Mammary epithelial cell (primary cell): ENCODE measurements at places on chromosomes 11 and 22.
A peak's percentile ranks its signal among the peaks of the same experiment; 100 is the strongest.

DNA sequence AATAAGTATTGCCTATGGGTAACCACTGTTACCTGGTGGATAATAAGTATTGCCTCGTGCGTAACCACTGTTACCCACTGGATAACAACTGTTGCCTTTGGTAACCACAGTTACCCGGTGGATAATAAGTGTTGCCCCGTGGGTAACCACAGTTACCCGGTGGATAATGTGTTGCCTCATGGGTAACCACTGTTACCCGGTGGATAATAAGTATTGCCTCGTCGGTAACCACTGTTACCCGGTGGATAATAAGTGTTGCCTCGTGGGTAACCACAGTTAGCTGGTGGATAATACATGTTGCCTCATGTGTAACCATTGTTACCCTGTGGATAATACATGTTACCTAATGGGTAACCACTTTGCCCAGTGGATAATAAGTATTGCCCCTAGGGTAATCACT, 9.8 kb upstream of the NXPE4 start:
- no peak for DNase-seq

DNA sequence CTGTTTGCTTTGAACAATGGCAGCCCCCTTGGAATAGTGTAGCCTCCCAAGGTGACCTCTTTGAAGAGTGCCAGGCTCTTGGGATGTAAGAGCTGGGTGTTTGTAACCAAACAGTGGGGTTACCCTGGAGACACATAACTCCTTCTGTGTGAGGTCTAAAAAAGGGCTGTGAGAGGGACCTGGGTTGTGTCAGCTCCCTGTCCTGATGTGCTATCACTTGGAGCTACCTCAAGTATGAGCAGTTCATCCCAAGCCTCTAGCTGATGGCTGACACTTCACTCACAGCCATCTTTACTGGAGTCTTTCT, 40.2 kb downstream of the TSPAN18 start:
- no peak for DNase-seq

DNA sequence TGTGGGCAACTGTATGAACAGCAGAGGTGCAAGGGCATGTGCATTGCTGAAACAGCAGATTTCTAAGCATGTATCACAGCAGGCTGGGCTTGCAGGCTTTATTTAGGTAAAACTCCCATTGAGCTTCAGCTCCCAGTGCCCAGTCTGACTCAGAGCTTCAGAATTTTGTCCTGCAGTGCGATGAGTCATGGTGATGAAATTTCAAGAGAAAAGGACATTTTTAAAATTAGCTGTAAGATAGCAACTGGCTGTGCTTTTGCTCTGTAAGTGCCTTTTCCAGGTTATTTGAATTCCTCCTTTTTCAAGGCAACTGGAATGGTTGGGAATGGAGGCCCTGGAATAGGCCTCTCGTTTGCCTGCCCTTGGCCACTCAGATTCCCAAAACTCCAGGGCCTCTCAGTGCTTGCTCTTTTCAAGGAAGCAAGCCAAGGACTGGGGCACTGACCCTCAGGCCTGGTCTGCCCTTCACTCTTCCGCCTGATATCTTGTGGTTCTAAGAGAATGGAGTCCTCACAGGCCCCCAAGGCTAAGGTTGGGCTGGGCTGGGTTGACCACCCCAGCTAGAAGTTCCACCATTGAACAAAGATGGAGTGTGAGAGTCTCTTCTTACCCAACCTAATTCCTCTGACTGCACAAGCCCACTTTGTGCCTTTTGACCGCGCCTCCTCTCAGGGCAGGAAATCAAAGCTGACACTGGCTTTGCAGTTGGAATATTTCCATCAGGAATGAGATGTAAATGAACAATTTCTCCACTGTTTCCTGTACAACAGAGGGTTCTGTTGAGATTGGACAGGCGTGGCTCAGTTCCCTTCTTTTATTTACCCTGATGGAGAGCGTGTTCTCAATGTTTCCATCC, 59.5 kb upstream of the PRSS23 start:
- peak; percentile 88 for DNase-seq

- no peak for DNase-seq
Observed at GRCh38 chr11:75052457-75052856, 44.2 kb downstream of the OR2AT4 start.

- DNase-seq = no peak
Observed at GRCh38 chr11:9774591-9775397, 110.9 kb downstream of the SWAP70 start.

DNA sequence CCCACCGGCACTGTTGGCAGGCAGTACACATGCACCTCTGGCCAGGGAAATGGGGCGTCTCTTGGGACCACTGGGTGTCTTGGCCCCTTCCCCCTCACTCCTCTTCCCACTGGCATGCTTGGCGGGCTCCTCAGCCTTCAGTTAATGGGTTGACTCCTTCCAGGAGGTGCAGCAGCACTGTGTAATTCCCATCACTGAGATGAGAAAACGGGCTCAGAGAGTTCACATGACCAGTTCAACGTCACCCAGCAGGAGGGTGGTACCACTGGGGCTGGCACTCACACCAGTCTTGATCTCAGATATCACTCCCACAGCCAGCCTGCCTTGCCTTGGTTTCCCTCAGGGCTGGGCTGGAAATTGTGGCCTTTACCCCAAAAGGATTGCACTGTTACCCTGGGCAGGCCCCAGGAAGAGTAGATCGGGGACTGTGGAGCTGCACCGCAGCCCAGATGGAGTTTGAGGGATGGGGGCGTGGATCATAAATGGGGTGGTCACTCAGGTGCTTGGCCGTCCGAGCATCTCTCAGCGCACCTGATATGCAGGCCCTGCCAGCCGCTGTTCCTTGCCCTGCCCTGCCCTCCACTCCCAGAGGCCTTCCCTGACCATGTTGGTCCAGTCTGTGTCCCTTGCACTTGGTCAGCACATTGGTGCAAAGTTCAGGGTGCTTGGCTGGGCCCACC, 16.9 kb downstream of the CAPN5 start:
- DNase-seq = no peak

DNA sequence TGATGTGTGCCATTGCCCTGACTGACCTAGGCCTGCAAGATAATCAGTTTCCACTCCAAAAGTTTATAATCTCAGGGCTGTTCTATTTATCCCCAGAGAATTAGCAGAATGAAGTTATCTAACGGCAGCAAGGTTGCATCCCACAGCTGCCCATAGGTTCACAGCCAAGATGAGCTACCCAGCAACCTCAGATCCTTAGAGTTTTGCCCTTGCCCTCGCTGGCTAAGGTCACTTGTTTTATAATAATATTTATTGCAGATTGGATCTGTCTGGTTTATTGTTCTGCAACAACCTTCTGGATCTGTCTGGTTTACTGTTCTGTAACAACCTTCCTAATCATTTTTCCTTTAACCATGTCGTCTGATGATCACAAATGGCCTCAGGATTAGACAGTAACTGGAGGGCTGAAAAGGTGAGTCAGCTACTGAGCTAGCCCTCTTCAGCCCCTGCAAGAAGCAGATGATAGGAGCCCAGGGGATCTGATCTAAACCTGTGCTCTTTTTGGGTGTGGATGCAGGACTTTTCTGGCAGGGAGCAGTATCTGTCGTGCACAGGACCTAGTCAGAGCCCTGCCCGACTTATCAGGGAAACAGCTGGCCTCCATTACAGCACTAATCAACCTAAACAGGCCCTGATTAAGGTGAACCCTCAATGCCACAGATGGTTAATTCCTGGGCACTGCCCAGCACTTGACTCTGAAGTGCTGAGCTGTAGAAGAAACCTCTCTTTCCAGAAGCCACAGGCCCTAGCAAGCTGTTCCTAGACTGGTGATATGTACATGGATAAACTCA, 642.9 kb upstream of the KIRREL3 start:
- no peak for DNase-seq

DNA sequence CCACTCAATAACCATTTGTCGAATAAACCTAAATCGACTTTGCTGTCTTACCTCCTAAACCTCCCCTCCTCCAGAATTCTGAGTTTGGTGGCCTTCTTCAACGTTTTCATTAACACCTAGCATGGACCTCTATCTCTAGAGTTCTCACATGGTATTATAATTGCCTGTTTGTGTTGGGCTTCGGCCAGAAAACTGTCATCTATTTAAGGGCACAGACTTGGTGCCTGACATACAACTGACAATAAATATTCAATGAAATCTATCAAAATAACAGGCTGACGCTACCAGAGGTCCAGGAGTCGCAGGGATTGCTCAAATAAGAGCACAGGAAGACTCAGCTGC, 687 bp downstream of the ALKBH8 start:
- no peak for DNase-seq

GRCh38 chr11:19953909-19954308, 206.4 kb downstream of the DBX1 start:
- peak; percentile 80 for DNase-seq

DNA sequence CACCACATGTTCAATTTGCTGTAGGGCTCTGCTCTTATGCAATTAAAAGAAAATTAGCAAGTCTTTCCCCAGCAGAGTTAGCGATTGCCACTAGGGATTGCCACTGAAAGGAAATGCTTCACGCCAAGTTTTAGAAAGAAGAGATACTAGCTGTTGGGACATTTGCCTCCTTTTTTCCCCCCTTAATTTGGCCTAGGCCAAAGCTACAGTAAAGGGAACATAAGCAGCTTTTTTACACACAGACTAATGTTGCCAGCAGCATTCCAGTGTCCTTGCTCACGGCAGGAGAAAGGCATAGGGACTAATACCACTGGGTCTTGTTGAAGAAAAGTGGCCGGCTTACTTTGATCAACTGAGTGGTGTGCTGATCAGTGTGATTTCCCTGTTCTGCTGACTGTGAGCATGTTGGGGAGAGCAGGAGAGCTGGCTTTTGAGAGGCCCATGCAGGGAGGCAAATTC, 71.2 kb downstream of the PHF21A start:
- peak; percentile 67 for DNase-seq

DNA sequence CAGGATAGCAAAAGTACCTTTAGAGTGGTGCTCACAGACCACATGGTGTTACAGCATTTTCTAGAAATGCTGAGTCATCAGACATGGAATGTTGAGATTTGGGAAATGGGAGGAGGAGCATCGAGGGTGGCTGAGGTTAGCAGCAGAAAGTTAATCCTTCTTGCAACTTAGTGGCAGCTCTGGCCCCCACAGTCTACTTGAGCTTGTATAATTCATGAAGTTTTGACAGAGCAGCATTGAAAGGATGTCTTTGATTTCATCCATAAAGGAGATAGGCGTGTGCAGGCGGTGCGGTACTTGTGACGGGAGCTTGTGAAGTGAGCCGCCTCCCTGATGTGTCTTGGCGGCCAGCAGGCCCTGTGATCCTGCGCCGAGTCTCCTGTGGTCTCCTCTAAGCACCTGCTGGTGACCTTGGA, 330.5 kb downstream of the TBC1D22A start:
- peak; percentile 11 for DNase-seq

DNA sequence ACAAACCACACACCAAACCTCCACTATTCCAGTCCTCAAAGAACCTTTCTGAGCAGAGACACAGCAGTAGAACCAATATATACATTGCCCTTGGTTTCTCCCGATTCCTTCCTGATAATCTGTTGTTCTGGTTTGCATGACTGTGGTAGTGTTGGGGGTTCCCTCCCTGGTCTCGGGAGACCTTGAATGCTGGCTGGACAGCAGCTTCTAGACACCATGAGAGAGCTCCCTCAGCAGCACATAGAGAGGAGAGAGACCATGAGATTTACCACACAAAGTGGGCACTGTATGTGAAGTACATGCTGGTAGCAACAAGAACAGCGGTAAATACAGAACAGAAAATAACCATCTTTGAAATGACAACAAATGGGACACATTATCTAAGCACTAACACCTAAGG, 2.6 kb downstream of the C11orf91 start:
- DNase-seq = no peak

GRCh38 chr11:2261436-2262230, 8.8 kb downstream of the ASCL2 start:
- no peak for DNase-seq

DNA sequence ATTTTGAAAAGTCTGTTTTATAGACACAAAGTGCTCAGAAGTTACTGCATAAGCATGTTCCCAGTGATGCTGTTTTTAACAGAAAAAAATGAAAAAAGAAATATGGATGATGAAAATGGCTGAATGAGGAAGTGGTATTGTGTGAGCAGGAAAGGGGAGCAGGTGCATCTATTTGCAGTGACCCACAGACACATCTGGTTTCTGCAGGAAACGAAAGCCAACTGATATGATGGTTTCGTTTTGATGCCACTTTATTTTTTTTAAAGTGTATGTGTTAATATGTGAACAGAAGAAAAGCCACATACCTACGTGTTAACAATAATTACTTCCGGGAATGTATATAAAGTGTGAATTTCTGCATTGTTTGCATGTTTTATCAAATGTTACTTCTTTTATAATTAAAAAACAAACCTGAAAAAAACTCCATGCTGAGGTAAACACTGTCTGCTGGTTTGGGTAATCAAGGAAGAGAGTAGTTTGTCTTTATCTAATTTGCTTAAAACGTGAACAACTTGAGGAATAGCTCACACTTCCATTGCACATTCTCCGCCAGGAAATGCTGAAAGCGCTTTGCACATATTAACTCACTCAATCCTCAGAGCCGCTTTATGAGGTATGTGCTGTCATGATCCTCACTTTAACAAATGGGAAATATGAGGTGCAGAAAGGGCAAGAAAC, 1335.9 kb downstream of the TBC1D22A start:
- DNase-seq = no peak

DNA sequence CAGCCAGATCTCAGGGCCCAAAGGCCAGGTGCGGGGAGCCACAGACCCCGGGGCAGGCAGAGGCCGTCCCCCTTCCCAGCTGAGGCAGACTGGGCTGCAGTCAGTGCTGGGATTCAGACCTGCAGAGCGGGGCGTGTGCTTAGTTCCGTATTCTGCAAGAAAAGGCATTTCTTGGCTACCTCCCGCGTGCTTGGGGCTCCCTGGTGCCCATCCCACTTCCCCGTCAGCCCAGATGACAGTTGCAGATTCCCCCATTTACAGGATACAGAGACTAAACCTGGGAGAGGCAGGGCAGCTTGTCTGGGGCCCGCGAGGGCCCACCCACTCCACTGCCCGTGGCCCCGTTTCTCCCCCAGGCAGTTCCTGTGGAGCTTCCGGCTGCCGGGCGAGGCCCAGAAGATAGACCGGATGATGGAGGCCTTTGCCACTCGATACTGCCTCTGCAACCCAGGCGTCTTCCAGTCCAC, 18.3 kb downstream of the CYTH4 start:
- no peak for DNase-seq

- DNase-seq = no peak
Observed at GRCh38 chr11:66324664-66325063, 7.8 kb upstream of the CD248 start.

DNA sequence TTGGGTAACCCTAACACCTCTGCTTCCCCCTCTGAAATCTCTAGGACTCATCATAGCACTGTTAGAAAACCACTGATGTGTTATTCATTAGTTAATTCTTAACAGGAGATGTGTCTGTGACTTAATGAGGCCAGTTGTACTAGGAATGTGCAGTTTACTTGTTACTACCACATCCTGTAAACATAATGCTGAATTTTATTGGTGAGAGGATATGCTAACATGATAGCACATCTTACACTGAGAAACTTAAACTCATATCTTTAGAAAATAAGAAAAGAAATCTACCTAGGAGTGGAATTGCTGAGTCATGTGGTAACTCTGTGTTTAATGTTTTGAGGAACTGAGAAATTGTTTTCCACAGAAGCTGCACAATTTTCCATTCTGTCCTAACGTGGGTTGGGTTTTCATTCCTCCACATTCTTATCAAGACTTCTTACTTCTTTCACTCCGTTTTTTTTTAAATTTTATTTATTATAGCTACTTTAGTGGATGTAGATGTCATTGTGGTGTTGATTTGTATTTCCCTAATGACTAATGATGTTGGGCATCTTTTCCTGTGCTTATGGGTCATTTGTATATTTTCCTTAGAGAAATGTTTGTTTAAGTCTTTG, 33.7 kb downstream of the RNF121 start:
- no peak for DNase-seq
